ENCODE measurements at places on chromosomes 2 and 18.

GRCh38 chr2:82591718-82592117 lies 1867.4 kb downstream of the SUCLG1 start:
- no peaks in the 10 kb centered on the region for H3K27me3 ChIP-seq
- no peaks in the 10 kb centered on the region for H3K36me3 ChIP-seq
- no peak overlapping the region for H3K27ac ChIP-seq
- H3K4me1 ChIP-seq: no peaks in the 10 kb centered on the region

- peaks cover 12% of the 10 kb centered on the region for H3K4me1 ChIP-seq
- no peak overlapping the region for H3K27ac ChIP-seq
- peaks cover 60% of the 10 kb centered on the region for H3K36me3 ChIP-seq
- no peak for DNase-seq
- no peak overlapping the region for H3K4me3 ChIP-seq
These were observed 230.7 kb downstream of the AFF3 start for GRCh38 chr2:99911736-99912135.

DNA sequence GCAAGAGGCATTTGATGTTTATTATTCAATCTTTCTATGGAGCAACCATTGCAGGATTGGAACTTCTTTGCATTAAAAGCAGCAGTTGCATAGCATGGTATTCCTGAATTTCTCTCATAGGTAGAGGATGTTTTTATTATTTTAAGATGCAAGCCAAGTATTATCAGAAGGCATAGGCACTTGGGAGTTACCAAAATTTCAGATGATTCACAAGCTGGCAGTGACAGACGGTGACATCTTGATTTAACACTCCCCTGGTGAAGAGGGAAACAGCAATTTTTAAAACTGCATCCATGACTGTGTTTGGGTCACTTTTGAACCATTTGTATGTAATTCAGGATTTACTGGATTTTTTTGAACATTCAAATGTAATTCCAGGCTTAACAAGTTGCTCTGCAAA lies 654.3 kb downstream of the SLC4A3 start:
- no peaks in the 10 kb centered on the region for H3K36me3 ChIP-seq
- H3K27me3 ChIP-seq: peaks cover 2% of the 10 kb centered on the region
- no peak overlapping the region for H3K4me3 ChIP-seq
- no peaks in the 10 kb centered on the region for H3K4me1 ChIP-seq
- DNase-seq: no peak

DNA sequence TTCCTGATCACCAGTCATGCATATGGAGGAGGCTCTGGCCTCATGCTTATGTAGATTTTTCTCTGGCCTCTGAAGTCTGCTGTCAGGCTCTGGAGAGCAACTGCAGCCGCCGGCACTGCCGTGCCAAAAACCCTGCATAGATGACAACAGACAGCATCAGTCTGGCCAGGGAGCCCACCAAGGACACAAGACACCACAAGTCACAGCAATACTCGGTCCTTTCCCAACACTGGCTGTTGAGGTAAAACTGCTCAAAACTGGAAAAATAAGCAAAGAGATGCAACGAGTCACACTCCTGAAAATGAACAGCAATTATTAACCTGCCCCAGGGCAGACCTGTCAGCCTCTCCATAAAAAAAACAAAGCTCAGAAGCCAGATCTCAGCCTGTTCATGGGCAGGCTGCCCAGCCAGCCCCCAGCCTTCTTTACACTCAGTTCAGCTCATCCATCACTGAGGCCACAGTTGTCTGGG lies 186.0 kb upstream of the RAB6C start:
- H3K4me3 ChIP-seq: no peak overlapping the region
- no peak for DNase-seq
- peaks cover 7% of the 10 kb centered on the region for H3K27me3 ChIP-seq
- H3K36me3 ChIP-seq: no peaks in the 10 kb centered on the region

- H3K4me3 ChIP-seq: no peak overlapping the region
- H3K36me3 ChIP-seq: no peaks in the 10 kb centered on the region
- H3K27me3 ChIP-seq: no peaks in the 10 kb centered on the region
- DNase-seq: no peak
These were observed 52.6 kb downstream of the SH2D6 start for GRCh38 chr2:85470850-85471800.

- H3K27ac ChIP-seq: no peak overlapping the region
- no peak overlapping the region for H3K4me3 ChIP-seq
- DNase-seq: no peak
- H3K27me3 ChIP-seq: peaks cover 15% of the 10 kb centered on the region
- no peaks in the 10 kb centered on the region for H3K4me1 ChIP-seq
These were observed 59.0 kb upstream of the IGFBP5 start for GRCh38 chr2:216754336-216754735.

DNA sequence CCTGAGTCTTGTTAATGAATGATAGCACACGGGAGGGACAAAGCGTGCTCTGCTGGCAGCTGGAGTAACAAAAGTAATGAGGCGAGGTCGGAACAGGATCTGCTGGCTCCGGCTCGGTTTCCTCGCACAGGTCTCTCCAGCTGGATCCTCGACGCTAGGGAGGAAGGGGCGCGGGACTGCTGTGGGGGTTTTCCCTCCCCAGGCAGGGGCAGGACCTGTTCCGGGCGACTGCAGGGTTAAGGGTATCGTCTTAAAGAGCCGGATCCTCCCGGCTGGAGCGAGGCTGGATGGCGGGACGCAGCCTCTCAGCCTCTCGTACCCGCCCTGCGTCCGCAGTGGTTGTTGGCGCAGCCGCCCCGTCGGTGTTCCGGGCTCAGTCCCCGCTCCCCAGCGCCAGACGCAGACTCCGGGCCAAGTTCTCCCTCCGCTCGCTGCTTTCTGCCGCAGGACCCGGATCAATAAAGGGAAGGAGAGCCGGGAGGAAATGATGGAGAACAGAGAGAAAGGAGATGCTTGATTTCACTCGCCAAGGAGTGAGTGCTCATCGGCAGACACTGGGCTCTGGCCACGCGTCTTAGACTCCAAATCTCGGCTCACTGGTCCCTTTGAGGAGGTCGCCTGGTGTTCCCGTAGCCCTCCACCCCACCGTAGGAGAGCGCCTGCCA lies 1.1 kb upstream of the LIPG start:
- H3K27me3 ChIP-seq: peaks cover 69% of the 10 kb centered on the region
- peaks cover 32% of the 10 kb centered on the region for H3K4me1 ChIP-seq
- H3K4me3 ChIP-seq: peak overlapping the region; percentile 73
- H3K36me3 ChIP-seq: no peaks in the 10 kb centered on the region

- H3K4me1 ChIP-seq: peaks cover 3% of the 10 kb centered on the region
- no peak overlapping the region for H3K27ac ChIP-seq
- peaks cover 6% of the 10 kb centered on the region for H3K27me3 ChIP-seq
- H3K36me3 ChIP-seq: no peaks in the 10 kb centered on the region
- H3K4me3 ChIP-seq: no peak overlapping the region
These were observed 133.5 kb upstream of the ALKAL2 start for GRCh38 chr2:421406-421805.

- no peak overlapping the region for H3K4me3 ChIP-seq
- no peaks in the 10 kb centered on the region for H3K27me3 ChIP-seq
- peaks cover 43% of the 10 kb centered on the region for H3K4me1 ChIP-seq
- no peak overlapping the region for H3K27ac ChIP-seq
These were observed 25.8 kb downstream of the PHLPP1 start for GRCh38 chr18:62741118-62741566.

Measured in activated B cell treated with CpG ODN at 0.5 μM for 24 hours (primary cell).